ENCODE measurements at places on chromosomes 4 and X.

DNA sequence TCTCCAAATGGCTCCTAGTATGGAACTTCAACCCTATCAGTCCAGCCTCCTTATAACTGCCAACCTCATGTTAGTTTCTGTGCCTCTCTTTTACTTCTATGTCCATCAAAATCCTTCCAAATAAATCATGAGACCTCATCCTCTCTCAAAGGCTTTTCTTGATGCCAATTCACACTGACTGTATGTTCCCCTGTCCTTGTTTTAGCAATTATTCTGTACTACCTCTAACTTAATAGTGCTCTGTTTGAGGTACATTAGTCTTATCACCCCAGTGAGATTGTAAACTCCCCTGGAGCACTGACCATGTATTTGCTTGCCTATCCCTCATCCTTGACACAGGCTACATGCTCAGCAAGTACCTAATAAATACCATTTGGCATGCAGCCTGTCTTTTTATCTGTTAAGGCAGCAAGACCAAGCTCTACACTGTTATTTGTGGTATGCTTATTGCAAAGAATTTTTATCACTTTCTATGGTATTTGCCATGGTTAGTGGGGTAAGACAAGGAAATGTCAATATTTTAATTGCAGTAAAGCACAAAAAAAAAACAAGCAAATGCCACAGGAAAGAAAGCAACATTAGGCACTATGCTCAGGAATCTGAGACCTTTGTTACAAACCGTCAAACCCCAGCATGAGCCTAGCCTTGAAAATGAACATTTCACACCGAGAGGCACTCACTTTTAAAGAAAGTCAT, 119.2 kb downstream of the SMARCA1 start:
- no peak for DNase-seq

DNA sequence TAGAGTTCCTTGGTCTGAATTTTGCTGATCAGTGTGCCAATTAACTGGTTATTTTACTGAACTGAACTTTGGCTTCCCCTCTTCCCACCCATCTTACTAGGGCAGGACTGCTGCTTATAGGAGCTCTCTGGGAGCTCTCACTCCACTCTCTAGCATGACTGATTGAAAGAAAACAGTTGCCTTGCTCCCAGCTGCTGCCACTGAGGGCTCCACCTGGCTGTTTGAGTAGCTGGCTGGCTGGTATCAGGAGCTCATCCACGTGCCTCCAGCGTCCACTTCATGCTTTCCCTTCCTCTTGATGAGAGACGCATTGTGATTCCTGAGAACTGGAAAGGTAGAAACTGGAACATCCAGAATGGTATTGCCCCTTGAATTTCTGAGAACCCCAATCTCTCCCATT, 73.0 kb upstream of the KLHL13 start:
- no peak for DNase-seq

DNA sequence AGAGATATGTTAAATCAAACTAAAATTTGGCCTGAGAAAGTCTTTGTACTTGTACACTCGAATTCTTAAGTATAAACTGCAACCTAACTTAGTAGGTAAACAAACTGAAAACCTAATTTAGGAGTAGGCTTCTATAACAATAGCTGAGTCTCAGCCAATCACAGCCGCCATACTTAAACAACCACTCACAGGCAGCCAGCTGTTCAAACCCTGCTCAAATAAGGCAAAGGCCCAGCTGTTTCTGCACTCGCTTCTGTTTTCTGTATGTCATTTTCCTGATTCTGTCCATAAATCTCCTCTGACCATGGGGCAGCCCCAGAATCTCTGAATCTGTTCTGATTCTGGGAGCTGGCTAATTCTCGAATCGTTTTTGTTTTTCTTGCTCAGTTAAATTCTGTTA, 7.8 kb upstream of the PLS3 start:
- no peak for DNase-seq

DNA sequence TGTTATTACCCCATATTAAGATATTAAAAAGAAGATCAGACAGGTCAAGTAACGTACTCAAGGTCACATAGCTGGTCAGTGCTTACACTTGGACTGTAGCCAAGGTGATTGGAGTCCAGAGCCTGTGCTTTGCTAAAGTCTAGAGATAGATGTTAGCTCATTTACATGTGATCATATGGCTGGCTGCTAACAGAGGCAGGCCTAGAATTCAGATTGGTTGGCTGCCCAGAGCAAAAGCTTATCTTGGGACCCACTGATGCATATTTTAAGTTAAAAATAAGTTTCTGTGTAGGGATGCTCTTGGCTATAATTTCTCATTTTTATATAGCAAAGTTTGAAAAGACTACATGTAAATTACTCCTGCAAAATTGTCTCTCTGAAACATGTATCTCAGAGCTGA, 18.1 kb upstream of the EXOC1L start:
- no peak for DNase-seq

DNA sequence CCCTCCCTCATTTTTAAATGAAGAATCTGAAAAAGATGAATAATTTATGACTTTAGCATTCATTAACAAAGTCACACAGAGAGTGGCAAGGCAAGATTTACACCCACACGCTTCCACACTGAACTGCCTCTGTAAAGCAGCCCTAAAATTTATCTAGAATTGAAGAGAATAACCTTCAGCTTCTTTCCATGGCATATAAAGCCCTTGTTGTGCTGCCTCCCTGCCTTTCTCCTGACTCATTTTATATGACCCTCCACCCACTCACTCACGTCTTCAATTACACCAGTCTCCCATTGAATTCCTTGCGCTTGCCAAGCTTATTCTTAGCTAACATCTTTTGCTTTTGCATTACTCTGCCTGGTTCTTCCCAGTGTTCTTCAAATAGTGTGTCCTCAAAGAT, 2649.3 kb downstream of the PCDH7 start:
- peak; percentile 11 for DNase-seq

DNA sequence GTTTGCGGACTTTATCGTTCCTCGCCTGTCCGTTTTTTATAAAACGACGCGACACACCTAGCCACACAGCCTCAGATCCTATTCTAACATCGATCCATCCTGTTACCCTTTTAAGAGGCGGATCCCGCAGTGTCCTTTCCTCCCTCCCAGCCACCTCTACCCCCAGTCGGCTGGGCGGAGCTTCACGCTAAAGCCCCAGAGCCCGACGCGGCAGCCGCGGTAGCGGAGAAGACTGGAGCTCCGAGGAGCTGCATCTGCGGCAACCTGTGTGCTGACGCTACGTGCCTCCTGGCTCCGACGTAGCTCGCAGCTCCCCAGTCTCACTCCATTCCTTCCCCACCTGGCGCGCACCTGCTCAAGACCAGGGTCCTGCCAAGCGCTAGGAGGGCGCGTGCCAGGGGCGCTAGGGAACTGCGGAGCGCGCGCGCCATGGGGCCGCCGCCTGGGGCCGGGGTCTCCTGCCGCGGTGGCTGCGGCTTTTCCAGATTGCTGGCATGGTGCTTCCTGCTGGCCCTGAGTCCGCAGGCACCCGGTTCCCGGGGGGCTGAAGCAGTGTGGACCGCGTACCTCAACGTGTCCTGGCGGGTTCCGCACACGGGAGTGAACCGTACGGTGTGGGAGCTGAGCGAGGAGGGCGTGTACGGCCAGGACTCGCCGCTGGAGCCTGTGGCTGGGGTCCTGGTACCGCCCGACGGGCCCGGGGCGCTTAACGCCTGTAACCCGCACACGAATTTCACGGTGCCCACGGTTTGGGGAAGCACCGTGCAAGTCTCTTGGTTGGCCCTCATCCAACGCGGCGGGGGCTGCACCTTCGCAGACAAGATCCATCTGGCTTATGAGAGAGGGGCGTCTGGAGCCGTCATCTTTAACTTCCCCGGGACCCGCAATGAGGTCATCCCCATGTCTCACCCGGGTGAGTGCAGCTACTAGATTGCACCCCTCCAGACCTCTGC, at the start of gene RNF128:
Gene RNF128, plus strand, starts transcription at position 217 of the 953 bp plus-strand sequence. Its CDS starts 213 bp downstream, at position 430.
- DNase-seq, result peak; percentile 12

GRCh38 chr4:150323406-150324325, 245.4 kb downstream of the DCLK2 start:
- peak; percentile 59 for DNase-seq

GRCh38 chr4:159280442-159281172, 177.7 kb downstream of the RAPGEF2 start:
- DNase-seq, result no peak

- no peak for DNase-seq
Observed at GRCh38 chr4:163566257-163566796, 71.8 kb downstream of the TMA16 start.

DNA sequence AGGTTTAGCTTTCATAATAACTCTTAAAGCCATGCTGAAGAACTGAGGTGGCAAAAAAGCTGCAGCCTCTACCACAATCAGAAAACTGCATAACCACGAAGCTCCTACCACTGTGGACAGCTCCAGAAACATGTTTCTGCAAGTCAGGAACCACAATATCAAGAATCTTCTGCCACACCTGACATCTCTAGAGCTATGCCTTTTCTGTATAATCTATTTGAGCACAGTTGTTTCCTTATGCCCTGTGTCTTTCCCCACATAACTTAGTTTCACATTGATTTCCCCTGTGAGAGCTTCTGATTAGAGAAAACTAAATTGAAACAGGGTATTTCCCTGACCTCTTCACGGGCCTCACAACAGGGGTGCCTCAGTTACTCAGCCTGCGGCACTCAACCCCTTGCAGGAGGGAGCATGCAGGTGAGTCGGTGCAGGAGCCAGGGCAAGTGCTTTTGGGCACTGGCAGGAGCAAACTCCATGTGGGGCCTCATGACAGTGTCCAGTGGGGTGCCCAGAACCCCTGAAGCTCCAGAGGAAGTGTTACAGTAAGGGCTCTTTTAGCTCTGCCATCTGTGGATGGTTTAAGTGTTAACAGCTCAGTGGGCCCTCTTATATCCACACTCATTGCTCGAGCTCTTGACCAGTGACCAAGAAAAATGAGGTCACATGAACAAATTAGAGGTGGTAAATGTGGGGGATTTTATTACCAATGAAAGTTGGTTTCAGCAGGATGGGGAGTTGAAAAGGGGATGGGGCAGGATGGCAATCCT, 132.8 kb upstream of the BMP3 start:
- no peak for DNase-seq

DNA sequence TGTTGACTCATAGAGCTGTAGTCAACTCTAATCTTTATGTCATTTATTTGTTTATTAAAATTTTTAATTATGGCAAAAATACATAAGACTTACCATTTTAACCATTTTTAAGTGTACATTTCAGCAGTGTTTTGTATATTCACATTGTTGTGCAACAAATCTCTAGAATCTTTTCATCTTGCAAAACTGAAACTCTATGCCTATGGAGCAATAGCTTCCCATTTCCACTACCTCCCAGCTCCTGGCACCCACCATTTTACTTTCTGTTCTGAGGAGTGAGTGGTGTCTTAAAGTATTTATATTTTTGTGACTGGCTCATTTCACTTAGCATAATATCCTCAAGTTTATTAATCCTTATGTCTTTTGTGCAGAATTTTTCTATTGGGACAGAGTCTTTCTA, 181.0 kb downstream of the GPAT3 start:
- DNase-seq, result peak; percentile 1

DNA sequence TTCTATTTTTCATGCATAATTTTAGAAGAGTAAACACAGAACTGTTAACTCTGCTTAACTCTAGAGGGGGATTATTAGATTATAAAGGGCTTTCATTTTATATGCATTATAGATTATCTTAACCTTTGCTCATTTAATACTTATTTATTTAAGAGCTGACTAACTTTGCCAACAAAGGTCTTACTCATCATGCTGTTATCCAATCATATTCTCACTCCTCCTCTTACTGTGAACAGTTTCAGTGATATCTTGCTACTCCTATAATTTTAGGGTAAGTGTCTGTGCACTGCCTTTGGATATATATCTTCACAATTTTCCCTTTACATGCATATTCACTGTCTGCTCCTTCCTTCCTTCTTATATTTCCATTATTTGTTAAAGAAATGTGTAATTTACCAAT, 1814.9 kb downstream of the STIM2 start:
- DNase-seq, result peak; percentile 2

DNA sequence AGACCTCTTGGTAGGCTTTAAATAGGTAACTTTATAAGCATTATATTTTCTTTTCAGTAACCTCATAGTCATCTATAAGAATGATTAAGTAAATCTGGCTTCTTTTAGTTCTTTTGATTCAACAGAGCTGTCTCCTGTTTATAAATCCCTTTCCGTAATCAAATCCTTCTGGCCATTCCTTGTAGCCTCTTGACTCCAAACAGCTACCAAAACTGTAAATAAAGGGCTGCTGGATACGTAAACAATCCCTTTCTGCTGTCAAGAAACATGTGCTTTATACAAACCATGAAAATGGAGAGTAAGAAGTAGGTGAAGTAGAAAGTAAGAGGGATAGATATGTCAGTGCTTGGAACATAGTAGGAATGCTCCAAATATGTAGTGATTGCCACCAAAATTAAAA, 183.2 kb upstream of the CASK start:
- DNase-seq, result no peak

DNA sequence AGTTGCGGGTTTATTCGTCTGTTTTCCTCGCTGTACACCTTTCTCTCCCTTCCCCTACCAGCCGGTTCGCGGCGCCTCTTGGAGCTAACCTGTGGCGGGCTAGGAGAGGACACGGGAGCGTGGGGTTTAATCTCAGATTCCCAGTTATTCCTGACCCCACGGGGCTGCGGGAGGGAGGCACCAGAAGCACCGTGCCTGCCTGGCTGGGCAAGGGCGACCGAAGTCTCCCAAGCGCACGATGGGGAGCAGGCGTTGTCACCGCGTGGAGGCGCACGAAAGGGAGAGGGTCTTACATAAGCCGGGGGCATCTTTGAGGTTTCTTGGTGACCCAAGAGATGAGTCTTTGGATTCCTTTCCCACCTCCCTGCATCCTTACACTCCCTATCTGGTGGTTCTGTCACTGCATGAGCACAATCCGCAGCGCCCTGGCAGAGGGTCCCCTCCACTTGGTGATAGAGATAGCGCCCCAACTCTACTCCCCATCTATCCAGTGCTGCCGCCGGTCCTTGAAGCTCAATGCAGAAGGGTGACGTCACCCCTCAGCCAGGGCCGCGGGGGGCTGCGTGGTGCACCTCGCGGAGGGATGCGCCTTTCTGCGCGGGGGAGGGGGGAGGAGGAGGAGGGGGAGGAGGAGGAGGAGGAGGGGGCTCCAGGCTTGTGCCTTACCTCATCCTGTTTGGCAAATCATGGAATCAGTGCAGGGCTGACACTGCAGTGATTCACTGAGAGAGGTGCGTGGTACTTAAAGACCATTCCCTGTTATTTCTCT, 793 bp downstream of the TSPAN7 start:
- no peak for DNase-seq

GRCh38 chr4:53365121-53365485, 758 bp downstream of the SCFD2 start:
- DNase-seq, result peak; percentile 28

- DNase-seq, result peak; percentile 58
Observed at GRCh38 chrX:33434256-33435092, 223.1 kb upstream of the DMD start.

DNA sequence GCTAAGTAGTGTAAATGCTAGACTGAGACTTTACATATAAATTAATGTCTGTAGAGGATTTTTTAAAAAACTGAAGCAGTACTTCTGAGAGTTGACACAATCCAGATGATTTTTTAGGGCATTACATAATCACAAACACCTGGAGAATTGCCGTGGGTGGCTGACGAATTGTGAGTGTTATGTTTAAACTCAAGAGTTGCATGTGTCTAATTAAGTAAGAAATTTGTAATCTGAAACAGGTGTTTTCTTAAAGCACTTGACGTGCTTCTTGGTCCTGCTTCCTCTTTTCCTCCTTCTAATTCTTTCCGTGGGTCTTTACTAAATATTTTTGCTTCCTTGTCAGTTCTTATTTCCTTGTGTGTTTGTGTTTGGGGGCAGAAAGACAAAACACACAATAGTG, 27.8 kb downstream of the PIR start:
- DNase-seq, result peak; percentile 17

All from cardiac fibroblast (primary cell).